ENCODE measurements at places on chromosomes 11 and 22.

DNA sequence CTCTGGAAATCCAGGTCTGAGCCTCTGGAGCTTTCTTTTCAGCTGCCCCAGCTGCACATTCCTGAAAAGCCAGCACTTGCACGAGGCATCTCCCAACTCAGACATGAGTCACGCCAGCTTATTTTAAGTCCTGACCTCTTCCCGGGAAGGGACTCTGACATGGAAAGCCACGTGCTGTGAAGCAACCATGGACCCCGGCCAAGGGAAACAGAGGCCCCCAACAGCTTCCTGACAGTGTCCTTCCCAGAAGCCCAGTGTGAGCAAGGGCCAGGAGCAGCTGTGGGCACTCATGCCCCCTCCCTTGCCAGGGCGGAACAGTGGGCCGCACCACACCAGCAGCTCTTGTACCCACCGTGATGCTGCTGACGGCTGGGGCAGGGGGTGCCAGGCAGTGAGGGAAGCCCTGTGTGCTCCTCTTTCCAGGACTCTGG is 118.8 kb upstream of the CADM1 start:
- DNase-seq: no peak

DNA sequence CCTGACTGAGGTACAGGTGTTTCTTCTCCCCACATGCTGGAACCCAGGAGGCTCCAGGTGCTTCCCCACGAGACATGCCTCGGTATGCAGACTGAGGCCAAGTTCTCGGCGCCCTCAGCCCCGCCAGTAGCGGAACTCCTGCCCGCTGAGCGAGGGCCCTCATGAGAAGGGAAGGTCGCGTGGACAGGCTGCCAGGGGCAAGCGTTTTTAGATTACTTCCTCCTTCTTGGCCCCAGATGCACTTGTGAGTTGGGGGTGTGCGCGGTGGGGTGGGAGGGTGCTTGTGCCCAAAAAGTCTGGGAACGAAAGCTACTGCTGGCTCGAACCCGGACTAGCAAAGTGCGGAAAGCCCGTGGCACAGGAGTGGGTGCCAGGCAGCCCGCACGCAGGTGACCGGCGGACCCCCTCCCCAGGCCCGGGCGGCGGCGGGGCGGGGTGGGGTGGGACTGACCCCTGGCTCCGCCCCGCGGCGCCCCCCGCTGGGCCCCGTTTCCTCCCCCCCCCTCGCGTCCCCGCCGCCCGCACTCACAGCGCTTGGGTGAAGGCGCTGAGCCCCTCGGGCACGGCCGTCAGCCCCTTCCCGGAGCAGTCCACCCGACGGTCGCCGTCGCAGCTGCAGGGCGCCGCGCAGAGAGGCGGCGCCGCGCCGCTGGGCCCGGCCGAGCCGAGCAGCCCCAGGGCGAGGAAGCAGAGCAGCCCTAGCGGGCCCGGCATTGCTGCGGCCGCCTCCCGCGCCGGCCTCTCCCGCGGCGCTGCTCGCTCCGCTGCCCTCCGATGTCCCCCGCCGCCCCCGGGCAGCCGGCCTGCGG is 797 bp downstream of the LGR4 start:
- DNase-seq: no peak

DNA sequence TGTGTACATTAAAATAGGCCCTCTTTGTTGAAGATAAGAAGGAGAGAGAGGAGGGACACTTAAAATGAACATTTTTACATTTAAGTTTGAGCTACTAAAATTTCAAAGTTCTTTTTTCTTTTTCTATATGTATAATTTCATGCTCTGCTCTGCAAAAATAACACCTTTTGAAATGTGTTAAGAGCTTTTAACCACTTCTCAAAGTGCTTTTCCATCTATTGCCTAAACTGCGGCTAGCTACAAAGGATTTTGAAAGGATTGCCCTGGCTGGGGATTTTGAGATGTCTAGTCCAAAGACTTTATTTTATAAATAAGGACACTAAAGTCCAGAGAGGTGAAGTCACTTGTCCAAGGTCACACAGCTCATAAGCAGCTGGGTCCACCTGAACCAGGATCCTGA is 138.5 kb downstream of the CCDC81 start:
- no peak for DNase-seq

- no peak for DNase-seq
Measured at GRCh38 chr22:43897751-43898261, 6.0 kb upstream of the PNPLA5 start.

GRCh38 chr11:77233011-77233410 is 68.5 kb downstream of the GDPD4 start:
- DNase-seq: no peak

GRCh38 chr11:76742902-76743301 is 40.3 kb upstream of the TSKU start:
- DNase-seq: no peak

DNA sequence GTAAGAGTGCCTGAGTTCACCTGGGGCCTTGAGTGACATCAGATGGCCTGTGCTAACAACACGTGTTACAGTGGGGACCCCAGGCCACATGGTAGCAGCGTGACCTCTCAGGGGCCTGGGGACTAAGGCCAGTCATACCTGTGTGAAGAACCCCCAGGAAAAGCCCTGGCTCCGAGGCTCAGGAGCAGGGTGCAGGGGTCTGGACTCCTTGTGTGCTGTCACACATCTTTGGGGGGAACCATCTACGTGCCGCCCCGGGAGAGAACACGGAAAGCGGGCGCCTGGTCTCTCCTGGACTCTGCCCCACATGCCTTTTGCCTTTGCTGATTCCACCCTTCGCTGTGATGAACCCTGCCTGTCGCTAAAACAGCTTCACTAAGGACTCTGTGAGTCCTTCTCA is 48.7 kb downstream of the SHANK2 start:
- no peak for DNase-seq

DNA sequence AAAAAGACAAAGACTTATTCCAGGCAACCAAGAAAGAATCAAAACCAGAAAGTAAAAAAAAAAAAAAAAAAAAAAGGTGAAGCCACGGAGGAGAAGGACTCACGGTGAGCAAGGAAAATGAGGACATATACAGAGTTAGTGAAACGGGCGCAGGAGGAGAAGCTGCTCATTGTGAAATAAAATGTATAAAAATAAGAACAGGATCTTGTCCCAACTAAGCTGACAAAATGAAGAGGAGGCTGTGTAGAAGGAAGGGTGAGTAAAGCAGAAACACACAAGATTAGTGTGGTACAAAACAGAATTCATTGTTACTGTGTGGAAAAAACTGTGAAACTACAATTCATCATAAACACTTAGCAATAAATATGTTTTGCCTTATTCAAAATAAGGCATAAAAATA is 7.6 kb downstream of the IL17REL start:
- no peak for DNase-seq

DNA sequence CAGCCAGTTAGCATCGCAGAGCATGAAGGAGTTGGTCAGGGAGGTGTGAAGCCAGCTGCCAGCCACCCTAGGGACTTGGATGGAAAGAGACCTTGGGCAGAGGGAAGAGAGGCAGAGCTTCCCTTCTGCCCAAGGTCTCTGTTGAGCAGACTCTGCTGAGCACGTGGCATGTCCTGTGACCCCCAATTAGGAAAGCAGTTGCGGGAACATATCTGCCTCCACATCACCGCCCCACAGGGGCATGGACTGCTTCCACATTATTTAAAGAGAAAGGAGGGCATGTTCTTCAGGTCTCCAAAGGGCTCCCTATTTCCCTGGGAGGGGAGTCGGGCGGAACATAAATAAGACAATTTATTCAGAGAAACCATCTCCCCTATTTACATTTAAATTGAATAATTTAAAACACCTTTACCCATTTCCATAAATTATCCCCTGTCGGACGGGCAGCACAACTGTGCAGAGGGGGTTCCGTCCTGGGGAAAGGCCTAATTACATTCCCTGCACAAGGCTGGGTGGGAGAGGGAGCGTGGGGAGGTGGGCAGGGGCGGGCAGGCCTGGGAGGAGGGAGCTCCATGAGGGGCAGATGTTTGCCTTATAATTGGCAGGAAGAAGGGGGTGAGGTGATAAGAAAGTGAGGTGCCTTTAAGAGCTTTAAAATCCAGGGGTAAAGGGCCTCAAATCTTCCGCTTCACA is 88.8 kb upstream of the THY1 start:
- DNase-seq: no peak

DNA sequence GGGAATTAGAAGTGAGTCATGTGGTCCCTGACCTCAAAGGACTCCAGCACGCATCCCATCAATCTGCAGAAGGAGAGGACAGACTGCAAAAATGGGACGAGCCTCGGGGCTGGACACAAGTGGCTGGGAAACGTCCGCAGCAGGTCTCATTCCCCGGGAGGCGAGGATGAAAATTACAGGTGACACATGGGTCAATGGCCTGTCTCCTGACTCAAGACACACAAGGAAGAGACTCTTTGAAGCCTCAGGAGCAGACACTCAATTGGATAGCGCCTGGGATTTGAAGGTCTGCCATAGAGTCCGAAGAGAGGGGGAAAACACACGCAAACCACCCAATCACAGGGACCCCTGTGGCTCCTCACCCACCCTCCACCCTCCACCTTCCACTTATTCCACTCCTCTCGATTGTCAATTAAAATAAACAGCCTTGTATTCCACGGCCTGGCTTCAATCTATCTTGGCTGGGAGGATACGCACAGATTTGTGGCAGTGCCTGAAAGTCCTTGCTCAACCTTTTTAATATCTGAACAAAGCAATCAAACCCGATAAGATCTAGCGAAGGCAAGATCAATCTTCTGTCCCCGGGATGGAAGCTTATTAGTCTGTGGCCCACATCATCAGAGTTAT is 101.8 kb upstream of the CADM1 start:
- DNase-seq: no peak

GRCh38 chr11:71505001-71505400 is 22.1 kb upstream of the KRTAP5-7 start:
- no peak for DNase-seq

DNA sequence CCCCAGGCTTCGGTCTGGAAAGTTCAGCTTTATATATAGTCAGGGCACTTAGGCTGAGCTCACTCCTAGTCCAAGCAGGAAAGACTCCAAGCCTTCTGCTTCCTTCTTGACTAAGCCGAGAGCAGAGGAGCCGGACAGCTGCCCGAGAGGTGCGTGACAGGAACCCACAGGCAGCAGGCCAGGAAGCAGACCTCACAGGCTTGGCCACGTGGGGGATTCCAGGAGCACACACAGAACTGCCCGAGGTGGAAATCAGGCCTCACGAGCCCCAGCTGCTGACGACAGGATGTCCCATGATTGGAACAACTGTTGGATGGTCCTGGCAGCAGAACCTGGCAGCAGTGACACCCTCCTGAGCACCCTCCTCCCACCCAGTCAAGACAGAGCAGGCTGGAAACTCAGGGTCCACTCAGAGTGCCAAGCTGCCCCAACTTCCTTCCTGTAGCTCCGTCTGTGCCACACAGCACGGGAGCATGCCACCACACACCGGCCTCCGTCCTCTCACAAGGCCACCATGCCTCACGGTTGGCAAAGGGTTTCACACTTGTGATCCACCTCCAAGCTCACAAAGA is 5.4 kb downstream of the PLA2G6 start:
- no peak for DNase-seq

DNA sequence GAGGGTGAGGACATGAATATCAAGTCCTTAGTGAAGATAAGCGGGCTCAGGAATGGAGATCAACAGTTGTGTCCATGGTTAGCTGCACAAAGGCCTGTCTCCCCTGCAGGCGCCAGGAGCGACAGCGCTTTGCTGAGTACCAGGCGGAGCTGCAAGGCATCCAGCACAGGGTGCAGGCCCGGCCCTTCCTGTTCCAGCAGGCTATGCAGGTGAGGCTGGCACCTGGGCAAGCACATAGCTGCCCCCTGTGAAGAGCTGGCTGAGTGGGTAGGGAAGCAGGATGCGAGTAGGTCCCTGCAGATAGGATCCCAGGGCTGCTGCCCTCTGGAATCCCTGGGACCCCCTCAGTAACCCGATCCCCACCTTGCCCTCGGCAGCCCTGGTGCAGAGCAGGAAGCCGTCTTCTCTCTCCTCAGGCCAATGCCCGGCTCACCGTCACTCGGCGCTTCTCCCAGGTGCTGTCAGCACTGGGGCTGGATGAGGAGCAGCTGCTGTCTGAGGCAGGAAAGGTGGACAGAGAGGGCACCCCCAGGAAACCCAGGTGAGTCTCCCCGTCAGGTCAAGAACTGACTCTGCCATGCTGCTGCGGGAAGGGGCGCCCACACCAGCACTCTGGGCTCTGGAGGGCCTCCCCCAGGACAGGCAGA is 2.6 kb upstream of the SART1 start:
- no peak for DNase-seq

GRCh38 chr22:19996694-19997384 is 19.8 kb downstream of the ARVCF start:
- DNase-seq: no peak

DNA sequence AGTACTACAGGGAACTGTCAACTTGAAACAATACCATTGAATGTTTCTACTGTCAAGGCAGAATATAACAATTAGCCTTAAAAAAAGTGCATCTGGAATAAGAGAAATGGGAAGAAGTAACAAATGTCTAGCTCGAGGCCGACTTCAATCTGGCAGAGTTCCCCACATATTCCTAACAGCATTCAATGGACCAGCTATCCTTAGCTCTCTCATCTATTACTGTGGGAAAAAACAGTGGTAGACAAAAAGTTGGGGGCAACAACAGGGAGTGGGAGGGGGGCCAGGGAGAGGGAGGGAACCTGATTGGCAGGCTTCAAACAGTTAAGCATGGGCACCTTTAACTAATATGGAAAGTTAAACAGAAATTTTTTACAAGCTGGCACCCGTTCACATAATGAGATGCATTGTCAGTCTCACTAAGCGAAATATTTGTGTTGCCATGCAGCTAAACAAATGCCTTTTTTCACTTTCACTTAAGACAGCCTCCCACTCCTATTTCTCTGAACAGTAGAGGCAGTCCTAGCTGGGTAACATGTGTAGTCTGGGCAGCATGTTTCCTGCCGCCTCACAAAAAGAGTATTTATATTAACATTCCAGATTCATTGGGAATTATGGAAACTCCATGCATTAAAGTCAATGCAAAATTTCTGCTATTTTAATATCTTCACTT is 62.2 kb upstream of the SOX6 start:
- DNase-seq: no peak

GRCh38 chr11:3613998-3614741 is 27.6 kb downstream of the ART5 start:
- DNase-seq: no peak

GRCh38 chr22:17384612-17385330 is 15.5 kb downstream of the CECR2 start:
- DNase-seq: no peak

- DNase-seq: no peak
Measured at GRCh38 chr11:73203790-73204189, 14.3 kb upstream of the P2RY2 start.

DNA sequence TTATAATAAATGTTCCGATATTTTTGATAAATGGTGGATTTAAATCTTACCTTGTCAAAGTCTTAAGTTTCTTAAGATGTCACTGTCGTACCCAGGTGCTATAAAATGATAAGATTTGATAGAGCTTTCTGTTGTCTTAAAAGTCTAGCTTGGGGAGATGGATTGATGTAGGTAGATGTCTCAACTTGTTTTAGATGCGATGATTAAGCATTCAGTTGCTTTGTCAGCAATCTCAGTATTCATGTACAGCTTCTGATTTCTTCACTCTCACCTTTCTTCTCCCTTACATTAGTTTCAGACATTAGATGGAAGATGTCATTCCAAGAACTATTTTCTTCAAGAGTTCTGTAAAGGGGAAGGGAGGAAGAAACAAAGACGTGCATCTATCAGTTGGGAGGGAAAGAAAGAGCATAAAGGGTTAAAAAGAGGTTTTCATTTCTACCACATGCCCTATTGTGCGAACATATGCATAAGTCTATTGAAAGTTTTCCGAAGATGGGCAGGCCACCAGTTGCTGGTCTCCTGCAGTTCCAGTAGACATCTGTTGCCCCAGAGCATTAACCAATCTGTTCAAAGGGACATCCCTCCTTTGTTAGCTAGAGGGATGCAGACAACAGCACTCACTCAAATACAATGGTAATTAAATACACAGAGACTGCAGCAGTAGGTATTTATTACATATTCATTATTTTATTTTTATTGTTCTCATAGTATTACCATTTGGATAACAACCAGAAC is 38.4 kb downstream of the ZC3H12C start:
- no peak for DNase-seq

Measured in effector memory CD4-positive, alpha-beta T cell (primary cell).